ENCODE measurements at places on chromosomes 2 and 18.

GRCh38 chr2:70978341-70979179, at the start of gene ANKRD53:
Gene ANKRD53, plus strand, starts transcription at chr2:70978630. Its CDS starts 16 bp downstream, at chr2:70978646.
- peak; percentile 16 for DNase-seq

GRCh38 chr2:236093134-236093533, 75.1 kb downstream of the GBX2 start:
- no peak for DNase-seq

- no peak for DNase-seq
Observed at GRCh38 chr2:207617011-207617671, 8.1 kb downstream of the METTL21A start.

GRCh38 chr2:111697560-111697959, 186.4 kb downstream of the ANAPC1 start:
- no peak for DNase-seq

DNA sequence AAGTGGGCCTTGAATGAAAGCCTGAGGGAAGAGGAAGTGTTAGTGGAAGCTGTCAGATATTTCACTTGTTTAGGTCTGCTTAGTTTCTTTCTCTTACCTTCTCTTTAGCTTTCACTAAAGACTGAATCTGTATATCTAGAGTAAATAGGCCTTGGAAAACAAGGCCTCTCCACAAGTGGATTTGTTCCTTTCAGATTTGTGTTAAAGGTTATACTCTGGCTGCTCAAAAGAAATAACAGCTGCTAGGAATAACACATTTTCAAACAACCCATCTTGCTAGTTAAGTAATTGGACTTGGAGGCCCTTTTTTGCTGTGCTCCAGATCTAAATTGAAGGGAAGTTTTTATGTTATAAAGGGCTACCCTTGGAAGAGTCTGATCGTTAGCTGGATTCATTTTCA, 236.3 kb downstream of the KIAA1328 start:
- no peak for DNase-seq

DNA sequence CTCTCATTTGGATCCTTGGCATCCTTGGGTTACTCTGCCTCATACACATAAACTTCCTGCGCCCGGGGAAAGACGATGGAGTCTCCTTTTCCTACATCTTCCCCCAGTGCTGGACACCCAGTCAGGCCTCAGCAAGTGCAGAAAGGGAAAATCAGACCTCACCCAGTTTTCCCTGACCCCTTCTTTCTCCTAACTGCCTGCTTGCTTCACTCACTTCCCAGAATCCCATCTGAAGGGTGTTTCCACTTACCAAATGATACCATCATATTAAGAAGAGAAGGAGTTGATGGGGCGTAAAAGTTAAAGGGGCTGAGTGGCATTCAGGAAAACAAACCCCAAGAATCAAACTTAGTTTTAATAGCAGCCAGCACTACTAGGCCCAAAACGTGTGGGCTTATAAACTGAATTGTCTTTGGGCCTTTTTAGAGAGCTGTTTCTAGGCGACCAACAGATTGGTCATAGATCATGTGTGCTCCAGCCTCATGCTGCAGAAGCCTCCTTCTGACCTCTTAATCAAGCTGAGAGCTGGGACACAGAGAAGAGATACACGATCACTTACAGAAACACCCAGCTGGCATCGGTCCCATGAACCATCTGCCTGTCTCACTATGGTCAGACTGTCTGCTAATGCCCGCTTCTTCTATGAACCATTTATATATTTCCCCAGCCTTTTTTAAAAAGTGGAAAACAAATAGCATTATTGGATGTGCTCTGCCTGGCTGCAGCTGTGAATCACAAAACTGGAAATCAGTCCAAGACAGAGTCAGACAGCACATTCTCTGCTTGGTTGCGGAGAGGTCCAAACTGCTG, 165.7 kb upstream of the SLC14A2 start:
- DNase-seq: no peak

DNA sequence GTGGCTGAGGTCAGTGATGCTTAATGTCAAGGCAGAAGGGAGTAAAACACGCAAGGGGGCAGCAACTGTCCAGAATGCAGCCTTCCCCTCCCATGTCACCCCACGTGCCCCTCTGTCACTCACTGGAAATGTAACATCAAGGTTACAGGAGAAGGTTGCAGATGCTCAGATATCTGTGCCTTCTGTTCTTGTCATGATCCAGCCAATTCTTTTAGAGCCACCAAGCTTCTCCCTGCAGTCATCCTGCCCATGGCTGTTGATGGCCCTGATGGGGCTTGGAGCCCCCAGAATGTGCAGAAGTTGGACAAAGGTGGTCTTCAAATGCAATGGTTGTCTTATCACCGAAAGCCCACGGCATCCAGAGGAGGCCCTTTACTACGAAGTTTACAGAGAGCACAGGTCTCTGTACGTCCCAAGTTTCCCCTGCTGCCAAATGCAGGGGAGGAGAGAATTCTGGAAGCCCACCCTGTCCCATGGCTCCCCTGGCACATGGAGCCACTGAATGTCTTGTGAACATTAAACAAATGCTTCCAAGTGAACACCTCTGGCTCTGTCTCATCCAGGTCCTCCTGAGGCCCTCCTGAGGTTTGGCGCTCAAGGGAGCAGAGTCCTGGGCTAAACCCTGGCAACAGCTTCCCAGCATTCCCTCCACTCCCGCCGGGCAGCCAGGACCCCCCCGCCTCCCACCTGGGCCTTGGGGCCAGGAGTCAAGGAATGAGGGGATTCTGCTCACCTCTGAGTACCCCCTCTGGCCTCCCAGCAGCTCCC, 4.5 kb upstream of the GPR55 start:
- DNase-seq: no peak

- no peak for DNase-seq
Observed at GRCh38 chr18:49646873-49647272, 85.0 kb downstream of the LIPG start.

DNA sequence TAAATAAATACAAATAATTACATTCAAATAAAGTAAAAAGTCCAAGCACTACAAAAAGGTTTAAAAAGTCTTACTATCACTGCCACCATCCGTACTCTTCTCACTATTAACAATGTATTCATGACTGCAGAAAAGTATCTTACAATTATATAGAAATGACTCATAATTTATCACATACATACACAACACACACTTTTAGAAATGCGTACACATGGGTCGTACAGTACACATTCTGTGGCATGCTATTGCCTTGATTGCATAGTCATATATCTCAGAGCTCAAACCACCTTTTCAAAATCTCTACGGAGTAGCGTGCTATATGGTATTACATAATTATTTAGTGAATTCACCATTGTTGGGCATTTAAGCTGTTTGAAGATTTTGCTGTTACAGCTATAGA, 41.6 kb upstream of the ANXA4 start:
- no peak for DNase-seq

DNA sequence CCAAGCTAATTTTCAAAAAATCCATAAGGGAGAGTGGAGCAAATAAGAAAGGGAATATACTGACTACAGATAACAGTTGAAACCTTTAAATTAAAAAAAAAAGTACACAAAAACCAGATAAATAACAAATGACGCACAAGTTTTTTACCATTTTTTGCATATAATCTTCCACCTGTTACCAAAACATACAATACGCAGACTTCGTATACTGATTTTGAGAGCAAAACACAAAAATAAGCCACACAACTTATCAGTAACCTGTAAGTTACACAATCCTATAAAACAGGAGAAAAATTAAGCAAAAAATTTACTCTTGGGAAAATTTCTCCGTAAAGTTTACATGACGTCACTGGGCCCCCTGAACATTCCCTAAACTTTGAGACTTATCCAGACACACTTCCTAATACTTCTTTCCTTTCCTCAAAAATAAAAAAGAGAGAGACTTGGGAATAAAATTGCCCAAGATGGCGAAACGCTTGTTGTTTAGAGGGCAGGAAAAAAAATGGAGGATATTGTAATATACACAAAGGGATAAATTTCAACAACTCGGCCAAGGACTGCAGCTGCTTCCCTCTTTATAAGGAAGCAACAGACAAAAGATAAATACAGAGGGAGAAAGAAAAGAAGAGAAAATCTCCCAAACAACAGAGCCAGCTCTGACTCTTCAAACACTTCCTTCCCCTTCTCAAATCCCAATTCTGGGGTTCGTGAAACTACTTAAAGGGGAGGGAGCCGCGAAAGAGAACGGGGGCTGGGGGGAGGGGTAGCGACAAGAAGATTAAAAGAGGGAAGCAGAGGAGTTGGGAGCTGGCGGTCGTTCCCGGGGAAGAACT, 1.6 kb downstream of the BAZ2B start:
- DNase-seq: no peak

GRCh38 chr2:156430236-156430979, 5.8 kb upstream of the GPD2 start:
- no peak for DNase-seq

- DNase-seq: no peak
Observed at GRCh38 chr2:197268786-197269584, 41.6 kb downstream of the ANKRD44 start.

DNA sequence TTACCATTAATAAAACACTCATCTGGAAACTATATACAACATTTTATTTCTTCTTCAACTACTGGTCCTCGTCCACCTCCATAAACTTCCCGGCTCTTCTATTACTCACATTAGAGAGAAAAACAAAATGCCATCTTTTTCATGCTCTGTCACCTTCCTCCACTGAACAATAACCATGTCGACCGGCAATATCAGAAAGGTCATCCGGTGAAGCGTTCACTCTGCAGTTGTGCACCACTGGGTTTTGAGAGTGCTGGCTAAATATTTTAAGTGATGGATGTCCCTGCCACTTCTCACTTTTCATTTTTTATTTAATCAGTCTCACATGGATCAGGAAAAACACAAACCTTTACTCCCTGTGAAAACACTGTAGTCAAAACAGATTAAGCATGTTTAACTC, 48.2 kb downstream of the SPP2 start:
- DNase-seq: no peak

DNA sequence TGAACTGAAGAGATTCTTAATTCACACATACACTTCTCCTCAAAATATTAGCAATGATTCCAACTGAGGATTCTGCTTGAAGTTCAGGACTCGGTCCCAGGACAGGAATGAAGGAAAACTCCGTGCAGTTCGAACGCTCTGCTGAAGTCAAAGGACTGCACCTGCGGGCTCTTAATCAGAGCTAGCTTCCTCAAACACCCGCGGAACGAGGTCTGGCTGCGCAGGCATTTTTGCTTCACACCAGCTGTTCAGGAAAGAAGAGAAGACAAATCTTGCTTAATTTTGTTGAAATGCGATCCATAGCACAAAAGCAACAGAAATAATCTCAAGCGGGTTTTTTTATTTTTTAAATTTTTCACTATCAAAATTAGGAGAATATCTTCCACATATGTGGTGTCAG, 175.6 kb downstream of the LAMA1 start:
- DNase-seq: no peak

GRCh38 chr18:74505776-74506175, 9.6 kb downstream of the CNDP2 start:
- DNase-seq: no peak

GRCh38 chr2:25286025-25286400, 55.7 kb downstream of the DNMT3A start:
- peak; percentile 18 for DNase-seq

DNA sequence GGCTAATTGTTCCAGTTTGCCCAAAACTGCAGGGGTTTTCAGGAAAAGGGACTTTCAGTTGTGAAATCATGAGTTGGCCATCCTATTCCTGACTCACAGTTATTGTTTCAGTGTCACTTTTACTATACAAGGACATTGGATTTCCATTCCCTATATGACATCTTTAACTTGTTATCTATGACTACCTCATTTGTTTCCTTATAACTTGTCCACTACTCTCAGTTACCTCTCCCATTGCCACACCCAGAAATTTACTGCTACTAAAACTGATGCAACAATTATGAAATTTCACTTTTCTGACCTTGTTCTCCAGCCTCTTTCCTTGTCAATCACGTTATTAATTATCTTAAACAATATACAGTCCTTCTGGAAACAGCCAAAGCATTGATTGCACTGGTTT, 116.5 kb upstream of the ZNF804A start:
- no peak for DNase-seq

GRCh38 chr2:110729106-110729505, 3.3 kb upstream of the ACOXL start:
- DNase-seq: no peak

GRCh38 chr2:224666951-224667553, 49.1 kb downstream of the CCDC195 start:
- no peak for DNase-seq

DNA sequence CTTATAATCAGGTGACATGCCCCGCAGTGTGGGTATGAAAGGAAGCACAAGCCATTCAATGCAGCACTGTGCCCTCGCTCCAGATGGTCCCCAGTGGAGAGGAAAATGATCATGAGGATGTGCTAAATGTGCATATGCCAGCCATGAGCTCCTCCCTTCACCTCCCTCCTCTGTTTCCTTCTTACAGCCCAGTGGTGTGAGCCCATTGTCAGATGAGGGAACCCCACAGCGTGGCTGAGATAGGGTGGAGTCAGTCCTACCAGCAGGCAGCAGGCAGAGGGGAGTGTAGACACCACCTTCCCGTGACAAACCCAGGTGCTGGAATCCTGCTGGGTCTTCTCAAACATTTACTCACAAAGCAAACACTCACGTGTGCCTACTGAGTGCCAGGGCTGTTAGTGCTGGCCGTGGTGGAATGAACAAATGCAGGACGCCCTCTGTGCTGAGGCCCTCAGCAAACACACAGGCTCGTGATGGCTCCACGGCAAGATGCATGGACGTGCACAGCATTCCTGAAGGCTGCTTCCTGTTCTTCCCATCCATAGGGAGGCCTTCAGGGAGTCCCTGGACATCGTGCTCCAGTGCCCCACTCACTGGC, 181.7 kb upstream of the TPO start:
- DNase-seq: no peak

- DNase-seq: no peak
Observed at GRCh38 chr2:7984693-7985353, 697.0 kb upstream of the ID2 start.

GRCh38 chr2:16006537-16007166, 66.3 kb downstream of the MYCN start:
- no peak for DNase-seq

DNA sequence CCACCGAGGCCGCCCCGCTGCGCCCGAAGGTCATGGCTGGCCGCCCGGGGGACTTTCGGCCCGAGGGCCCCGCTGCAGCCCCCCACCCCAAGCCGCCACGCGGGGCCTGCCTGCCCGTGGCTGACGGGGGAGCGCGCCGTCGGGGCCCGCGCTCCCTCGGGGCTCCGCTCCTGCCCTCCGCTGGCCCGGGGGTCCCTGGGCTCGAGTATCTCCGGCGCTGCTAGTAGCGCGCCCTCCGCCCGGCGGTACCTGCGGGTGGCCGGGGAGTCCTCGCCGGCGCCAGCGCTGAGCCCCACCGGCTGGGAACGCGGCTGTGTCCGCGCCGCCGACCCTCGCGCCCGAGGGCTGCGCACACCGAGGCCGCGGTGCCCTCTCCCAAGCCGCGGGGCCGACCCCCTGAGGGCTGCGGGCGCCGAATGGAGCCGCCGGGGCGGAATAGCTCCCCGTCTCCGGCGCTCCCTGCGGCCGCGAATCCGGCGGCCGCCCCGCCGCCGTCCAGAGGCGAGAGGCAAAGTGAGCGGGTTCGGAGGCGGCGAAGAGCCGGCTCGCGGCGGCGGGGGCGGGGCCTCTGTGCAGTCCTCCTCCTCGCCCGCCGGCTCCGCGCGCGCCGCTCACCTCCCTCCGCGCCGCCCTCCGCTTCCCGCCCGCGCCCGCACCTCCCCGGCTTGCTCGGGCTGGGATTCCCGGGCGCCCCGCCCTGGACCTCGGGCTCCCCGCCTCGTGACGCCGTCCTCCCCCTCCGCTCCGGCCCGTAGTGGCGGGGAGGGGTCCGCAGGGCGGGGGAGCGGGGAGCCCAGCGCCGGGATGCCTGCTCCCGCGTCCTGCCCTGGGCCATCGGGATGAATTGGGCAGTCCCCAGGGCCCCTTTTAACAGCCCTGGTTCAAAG, at the start of gene KCNG3:
KCNG3 (minus strand) TSS at position 515 of the 887 bp plus-strand sequence; CDS start at position 34, 481 bp downstream.
- peak; percentile 51 for DNase-seq

GRCh38 chr2:9144046-9144445, 62.6 kb upstream of the ASAP2 start:
- no peak for DNase-seq

GRCh38 chr18:69064063-69064462, 266.2 kb downstream of the CCDC102B start:
- no peak for DNase-seq
